ENCODE measurements at places on chromosomes 7 and 10.

DNA sequence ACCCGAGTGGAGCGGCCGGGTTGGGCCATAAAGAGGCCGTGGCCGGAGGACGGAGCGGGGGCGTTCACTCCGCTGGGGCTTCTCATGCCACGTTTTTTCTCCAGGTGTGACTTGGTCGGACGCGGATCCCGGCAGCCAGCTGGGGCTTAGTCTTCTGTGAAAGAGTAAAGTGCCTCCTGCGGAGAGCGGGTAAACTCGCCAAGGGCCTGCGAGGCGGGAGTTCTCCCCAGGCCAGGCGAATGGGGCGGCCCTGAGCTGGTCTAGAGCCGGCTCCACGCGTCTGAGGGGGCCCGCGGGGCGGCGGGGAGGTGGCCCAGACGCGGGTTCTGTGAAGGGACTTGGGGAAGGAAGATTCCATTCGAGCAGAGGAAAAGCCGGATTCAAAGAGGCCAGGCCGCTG lies 86.3 kb upstream of the VIPR2 start:
- no peak for DNase-seq

- peak; percentile 88 for DNase-seq
Observed at GRCh38 chr10:131041441-131041840, 270.1 kb downstream of the TCERG1L start.

GRCh38 chr10:73469579-73469978 lies 26.2 kb downstream of the PPP3CB start:
- DNase-seq: no peak

GRCh38 chr10:49594594-49594993 lies 15.5 kb upstream of the SLC18A3 start:
- DNase-seq: peak; percentile 73

GRCh38 chr7:21028186-21028585 lies 241.5 kb upstream of the SP8 start:
- no peak for DNase-seq

GRCh38 chr7:74269757-74270277 lies 15.6 kb upstream of the RFC2 start:
- peak; percentile 78 for DNase-seq

DNA sequence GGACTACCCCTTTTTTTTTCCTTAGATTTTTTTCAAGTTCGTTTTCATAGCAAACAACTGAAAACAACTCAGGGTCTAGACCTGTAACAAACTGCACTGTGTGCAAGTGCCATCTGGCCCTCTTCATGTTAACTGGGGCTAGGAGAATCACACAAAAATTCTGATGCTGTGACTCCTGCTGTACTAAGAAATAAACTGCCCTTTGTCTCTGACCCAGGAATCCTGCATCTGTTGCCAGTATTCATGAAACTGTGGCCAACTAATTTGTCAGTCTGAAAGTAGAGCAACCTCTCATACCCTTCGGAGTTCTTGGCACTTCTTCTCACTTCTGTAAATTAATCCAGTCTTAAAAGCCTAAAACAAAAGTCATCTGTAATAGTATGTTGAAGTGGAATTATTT lies 218.4 kb upstream of the PCDH15 start:
- DNase-seq: no peak

DNA sequence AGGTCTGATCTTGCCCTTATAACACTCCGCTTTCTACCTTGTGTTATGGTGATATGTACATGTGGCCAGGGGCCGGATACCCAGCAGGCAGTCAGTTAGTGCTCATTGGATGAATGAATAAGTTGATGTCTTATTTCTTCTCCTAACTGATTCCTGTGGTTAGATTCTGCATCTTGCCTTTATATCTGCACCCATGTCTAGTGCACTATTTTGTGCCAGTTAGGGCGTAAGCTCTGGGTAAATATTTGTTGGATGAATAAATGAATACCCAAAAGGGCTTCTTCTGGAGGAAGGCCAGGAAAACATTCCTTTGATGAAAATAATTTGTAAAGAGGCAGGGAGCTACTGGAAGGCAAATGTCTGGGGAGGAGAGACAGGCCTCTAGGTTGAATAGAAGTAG lies 148.2 kb downstream of the CHN2 start:
- DNase-seq: no peak

- DNase-seq: no peak
Observed at GRCh38 chr10:77716458-77717317, 79.1 kb upstream of the KCNMA1 start.

DNA sequence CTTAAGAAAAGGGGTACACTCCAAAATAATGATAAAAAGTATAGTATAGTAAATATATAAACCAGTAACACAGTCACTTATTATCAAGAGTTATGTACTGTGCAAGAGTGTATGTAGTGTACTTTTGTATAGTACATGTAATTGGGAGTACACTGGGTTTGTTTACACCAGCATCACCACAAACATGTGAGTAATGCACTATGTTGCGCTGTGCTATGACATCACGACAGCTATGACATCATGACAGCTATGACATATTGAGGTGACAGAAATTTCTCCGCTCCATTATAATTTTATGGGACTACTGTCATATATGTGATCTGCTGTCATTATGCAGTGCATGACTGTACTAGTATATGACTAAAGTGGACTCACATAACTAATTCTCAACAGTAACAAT lies 84.6 kb downstream of the KMT2C start:
- DNase-seq: peak; percentile 60

DNA sequence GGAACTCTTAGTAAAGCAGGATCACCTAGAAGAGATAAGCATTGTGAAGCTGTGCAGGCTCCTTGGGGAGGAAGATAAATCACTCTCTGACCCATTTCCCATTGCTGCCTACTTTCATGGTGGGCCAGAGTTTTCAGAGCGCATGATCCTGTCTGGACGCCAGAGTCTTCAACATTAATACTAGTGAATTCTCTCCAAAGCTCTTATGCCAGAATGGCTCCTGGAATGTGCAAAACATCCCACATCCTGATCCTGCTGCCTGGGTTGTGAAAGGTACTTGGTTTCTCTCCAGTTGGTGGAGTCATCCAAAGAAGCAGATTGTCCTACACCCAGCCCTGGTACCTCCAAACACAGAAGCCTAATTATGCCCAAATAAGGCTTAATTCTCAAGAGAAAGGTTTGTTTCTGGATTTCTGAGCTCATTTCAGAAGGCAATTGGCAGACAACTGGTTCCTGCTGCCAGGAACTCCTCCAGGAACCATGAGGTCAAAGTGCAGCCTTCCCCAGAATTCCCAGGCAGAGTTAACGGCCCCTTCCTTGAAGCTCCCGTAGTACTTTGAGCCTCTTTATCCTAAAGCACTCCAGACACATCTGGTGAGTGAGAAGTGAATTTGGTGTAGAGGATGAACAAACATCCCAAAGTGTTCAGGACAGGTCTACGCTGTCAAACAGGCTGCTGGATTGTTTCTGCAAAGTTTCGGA lies 495.2 kb downstream of the PLXNA4 start:
- DNase-seq: no peak

GRCh38 chr10:69345402-69345801 lies 67.1 kb downstream of the HK1 start:
- DNase-seq: peak; percentile 49

DNA sequence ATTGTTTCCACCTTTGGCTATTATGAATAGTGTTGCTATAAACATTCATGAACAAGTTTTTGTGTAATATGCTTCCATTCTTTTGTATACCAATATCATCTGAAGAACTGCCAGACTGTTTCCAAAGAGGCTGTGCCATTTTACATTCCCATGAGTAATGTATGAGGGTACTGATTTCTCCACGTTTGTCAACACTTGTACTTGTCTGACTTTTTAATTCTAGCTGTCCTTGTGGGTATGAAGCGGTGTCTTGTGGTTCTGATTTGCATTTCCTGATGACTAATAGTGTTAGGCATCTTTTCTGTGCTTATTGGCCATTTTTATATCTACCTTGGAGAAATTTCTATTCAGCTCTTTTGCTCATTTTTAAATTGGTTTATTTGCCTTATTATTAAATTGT lies 52.8 kb downstream of the LSMEM1 start:
- DNase-seq: no peak

- DNase-seq: no peak
Observed at GRCh38 chr7:1228545-1229201, 4.0 kb upstream of the UNCX start.

GRCh38 chr10:30437031-30437841 lies 3.3 kb downstream of the MAP3K8 start:
- peak; percentile 79 for DNase-seq

GRCh38 chr7:149007611-149008010 lies 20.7 kb downstream of the PDIA4 start:
- DNase-seq: peak; percentile 54
